ENCODE measurements at places on chromosomes 5 and 9. TPM values are rescaled to one million over a fixed set of nuclear protein-coding genes. Genes with fewer than 3 reads are reported as not detected.

Gene FOXD4L3
- total RNA-seq, result not detected

Gene MYORG
- total RNA-seq, result 2.8 TPM

Gene NMUR2
- total RNA-seq, result not detected

Gene F2RL1
- total RNA-seq, result 35.8 TPM

Gene CRHBP
- total RNA-seq, result 13.8 TPM

Gene SLC36A2
- total RNA-seq, result not detected

Gene SPINK7
- total RNA-seq, result not detected

Gene OSMR
- total RNA-seq, result 99.3 TPM

Gene HTR4
- not detected for total RNA-seq

Gene DRD1
- not detected for total RNA-seq

Gene PCDHA9
- not detected for total RNA-seq

Gene ZNF300
- 4.5 TPM for total RNA-seq

Gene COL23A1
- not detected for total RNA-seq

Gene GLRA1
- not detected for total RNA-seq

Gene C9orf153
- total RNA-seq, result not detected

Gene TMEM215
- total RNA-seq, result not detected

Gene C5orf63
- total RNA-seq, result 1.6 TPM

Gene FST
- total RNA-seq, result 77.1 TPM

Gene LARP1
- 65.6 TPM for total RNA-seq

Gene WDR38
- not detected for total RNA-seq

Gene FREM1
- total RNA-seq, result 0.16 TPM

Gene MYO10
- total RNA-seq, result 24.9 TPM

Gene DND1
- not detected for total RNA-seq

Gene ADAMTSL1
- 10.0 TPM for total RNA-seq

Gene GMCL2
- not detected for total RNA-seq
